ENCODE measurements at places on chromosomes 6 and 20.
A peak's percentile ranks its signal among the peaks of the same experiment; 100 is the strongest.

- no peak for DNase-seq
Observed at GRCh38 chr6:143598466-143599080, 79.2 kb upstream of the PHACTR2 start.

GRCh38 chr6:135722190-135722589 lies 129.3 kb upstream of the PDE7B start:
- DNase-seq = no peak

DNA sequence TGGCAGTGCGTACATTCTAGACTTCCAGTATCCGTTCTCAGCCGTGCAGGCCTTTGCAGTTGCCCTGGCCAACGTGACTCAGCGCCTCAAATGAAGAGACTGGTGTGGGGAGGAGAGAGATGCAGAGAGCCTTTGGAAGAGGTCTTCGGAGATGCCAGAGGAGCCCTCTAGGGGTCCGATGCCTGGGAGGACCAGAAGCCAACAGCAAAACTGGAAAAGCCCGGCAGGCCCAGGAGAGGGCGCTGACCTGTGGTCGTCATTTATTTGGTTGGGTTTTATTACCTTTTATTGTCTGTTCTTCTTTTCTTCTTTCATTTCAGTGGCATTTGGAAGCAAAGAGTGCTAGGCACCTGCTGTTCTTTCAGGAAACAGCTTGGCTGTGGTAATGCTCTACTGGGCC lies 53.3 kb upstream of the TMEM181 start:
- DNase-seq = no peak

DNA sequence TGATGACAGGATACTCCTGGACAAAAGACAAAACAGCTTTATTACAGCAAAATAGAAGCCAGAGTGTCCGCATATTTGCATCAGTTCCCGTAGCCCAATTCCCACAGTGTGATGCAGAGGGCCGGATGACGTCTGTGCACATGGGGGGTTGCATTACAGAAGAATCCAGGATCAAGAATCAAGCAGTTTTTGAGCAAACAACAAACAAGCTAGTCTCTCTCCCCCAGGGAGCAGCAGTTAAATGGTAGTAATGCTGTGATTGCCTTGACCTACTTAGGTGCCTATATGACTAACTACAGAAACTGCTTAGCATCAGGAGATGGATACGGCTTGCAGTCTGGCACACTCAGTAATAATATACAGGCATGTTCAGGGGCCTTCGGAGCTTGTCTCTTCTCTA lies 3.2 kb upstream of the SDHAF4 start:
- no peak for DNase-seq

DNA sequence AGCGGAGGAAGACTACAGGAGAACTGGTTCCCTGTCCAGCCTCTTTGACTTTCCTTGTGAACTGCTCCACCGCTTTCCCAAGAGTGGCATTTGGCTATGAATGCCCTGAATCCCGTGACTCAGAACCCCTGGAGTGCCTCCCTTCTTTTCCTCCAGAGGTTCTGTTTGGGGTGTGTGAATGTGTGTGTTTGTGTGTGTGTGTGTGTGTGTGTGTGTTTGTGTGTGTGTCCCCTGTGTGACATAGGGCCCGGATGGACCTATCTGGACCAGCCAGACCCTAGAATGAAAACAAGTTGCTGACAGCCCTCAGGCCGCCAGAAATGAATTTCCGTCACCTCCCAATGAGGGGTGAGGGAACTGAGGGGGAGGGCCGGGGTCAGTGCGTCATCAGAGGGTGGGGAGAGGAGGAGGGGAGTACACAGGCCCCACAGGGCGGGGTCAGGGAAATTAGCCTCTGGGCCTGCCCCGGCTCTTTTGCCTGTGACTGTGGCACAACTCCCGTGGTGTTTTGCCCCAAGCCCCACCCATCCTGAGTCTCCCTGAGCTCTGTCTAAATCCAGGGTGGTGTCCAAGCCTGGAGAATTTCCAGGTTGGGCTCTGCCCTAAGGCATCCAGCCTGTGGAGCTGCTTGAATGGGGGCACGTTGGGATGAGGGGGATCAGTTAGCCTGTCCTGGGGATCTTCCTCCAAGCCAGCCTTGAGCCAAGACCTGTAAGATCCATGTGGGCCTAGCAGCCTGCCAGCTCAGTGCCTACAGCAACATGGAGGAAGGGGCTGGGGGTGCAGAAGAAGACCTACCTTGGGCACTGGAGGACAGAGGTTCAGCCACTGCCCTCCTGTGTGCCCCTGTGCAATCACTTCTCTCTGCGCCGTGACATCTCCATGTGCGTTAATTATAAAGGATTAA lies 15.2 kb upstream of the MRPS18A start:
- DNase-seq = no peak

GRCh38 chr6:14734416-14735340 lies 511.2 kb upstream of the JARID2 start:
- no peak for DNase-seq

- no peak for DNase-seq
Observed at GRCh38 chr6:36269834-36270705, at the start of gene PNPLA1. PNPLA1 (plus strand) TSS chr6:36270060; CDS start chr6:36270460, 400 bp downstream.

DNA sequence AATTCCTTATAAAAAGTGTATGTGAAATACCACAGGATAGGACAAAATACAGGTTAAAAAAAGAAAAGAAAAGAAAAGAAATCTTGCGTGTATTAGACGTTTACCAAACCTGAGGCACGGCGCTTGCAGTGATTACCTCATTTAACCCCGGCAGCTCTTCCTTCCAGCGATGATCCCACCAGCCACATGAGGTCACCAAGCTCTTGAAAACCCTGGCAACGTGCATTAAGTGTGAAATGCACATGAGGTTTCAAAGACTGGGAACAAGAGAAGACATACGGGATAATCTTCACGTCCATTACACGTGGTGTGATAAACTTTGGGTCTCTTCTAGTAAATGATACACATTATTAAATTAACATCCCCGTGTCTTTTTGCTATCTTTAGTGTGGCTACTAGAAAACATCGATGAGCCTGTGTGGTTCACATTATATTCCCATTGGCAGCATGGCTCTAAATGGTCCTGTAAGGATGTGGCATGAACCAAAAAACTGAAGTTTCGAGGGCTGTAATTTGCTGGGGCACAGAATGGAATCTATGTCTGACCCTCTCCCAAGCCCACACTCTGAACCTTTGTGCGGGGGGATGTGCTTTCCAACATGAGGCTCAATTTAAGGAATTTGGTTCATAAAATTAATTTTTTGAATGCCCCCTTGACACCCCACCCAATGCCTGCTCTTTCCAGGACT lies 59.2 kb upstream of the THBS2 start:
- DNase-seq = no peak

DNA sequence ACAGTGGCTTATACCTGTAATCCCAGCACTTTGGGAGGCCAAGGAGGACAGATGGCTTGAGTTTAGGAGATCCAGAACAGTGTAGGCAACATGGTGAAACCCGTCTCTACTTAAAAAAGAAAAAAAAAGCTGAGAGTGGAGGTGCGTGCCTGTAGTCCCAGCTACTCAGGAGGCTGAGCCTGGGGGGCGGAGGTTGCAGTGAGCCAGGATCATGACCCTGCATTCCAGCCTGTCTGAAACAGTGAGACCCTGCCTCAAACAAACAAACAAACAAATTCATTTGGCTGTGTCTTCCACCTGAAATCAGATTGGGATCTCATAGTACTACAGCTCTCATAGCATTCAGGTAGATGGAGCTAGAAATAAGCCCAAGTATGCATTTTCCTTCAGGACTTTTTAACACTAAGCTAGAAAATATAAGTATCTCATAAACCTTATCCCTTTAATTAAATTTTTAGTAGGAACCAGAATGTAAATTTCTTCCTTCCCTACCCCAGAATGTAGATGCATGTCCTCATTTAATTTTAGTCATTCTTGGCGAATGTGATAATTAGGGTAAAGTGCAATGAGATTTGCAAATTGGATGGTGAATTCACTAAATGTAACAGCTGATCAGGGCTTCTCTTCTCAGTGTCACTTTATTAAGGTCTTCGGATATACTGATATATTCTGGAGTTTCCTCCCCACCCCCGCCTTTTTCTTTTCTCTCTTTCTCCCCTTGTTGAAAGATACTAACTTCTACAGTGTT lies 190.4 kb downstream of the CDKAL1 start:
- DNase-seq = no peak

- no peak for DNase-seq
Observed at GRCh38 chr6:159682295-159682694, 10.7 kb downstream of the SOD2 start.

GRCh38 chr6:45436544-45437438 lies 59.1 kb upstream of the SUPT3H start:
- DNase-seq = no peak

DNA sequence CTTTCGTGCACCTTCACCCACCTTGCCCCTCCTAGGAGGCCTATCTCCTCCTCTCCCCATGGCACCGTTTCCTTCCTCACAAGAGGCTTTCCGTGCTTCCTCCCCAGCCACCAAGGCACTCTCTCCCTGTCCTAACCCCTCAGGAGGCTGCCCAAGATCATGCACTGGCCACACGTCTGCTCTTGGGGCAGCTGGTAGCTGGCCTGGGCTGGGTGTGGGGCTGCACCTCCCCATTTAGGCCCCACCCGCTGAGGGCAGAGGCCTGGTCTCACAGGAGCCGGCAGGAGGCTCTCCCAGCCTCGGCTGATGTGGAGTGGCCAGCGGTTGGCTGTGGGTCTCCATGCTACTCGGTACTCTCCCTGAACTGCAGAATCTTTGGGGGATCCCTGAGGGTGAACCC lies 13.6 kb downstream of the NOL4L start:
- no peak for DNase-seq

GRCh38 chr6:30263734-30264133 lies 50.5 kb upstream of the TRIM26 start:
- DNase-seq = no peak

DNA sequence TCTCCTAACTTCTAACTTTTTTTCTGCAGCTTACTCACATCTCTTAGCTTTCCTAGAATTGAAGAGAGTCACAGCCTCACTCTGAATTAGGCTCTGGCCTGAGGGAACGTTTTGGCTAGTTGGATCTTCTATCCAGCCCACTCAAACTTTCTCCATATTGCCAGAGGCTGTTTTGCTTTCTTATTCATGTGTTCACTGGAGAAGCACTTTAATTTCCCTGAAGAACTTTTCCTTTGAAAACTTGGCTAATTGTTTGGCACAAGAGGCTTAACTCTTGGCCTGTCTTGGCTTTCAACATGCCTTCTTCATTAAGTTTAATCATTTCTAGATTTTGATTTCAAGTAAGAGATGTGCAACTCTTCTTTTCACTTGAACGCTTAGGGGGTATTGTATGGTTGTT lies 138.2 kb upstream of the PLCB4 start:
- DNase-seq = no peak

GRCh38 chr6:169832247-169832948 lies 81.0 kb downstream of the ERMARD start:
- DNase-seq = no peak

GRCh38 chr20:17490501-17490900 lies 40.7 kb downstream of the BFSP1 start:
- DNase-seq = no peak

DNA sequence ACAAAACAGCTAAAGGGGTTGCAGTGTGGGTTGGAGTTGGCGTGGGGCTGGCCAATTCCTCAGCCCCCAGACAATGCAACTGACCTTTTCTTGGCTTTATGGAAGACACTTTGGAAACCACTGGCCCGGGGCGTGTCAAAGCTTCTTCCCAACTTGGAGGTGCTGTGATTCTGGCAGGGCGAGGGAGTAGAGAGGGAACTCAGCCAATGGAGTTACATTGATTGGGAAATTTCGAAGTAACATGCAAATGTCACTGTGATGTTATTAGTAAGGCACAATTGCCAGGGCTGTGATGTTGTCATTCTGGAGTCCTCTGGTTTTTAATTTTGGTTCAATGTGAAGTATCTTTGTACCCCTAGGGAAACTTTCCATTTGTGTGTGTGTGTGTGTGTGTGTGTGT lies 41.5 kb upstream of the EPB41L1 start:
- DNase-seq = no peak

- no peak for DNase-seq
Observed at GRCh38 chr20:36607586-36608387, 2.2 kb downstream of the RAB5IF start.

GRCh38 chr6:24154121-24154520 lies 28.1 kb downstream of the NRSN1 start:
- no peak for DNase-seq

DNA sequence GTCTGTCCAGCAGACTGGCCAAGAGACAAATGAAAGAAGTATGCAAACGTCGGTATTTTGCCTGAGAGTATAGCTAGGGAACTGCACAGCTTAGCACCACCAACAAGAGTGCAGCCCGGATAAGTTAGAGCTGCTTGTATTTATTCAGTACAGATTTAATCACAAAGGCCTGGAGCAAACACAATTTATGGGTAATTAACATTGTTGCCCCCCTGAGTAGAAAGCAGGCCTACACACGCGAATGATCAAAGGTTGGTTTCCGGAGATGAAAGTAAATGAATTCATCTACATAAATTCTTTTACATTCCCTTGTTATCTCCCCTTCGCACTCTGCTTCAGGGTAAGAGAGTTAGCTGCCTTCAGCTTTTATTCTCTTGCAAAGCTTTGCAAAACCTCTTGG lies 24.7 kb upstream of the CRISP1 start:
- no peak for DNase-seq

- no peak for DNase-seq
Observed at GRCh38 chr6:124956018-124956417, 6.2 kb upstream of the RNF217 start.

- no peak for DNase-seq
Observed at GRCh38 chr6:164108092-164108491, 693.6 kb downstream of the QKI start.

GRCh38 chr6:29737707-29738630 lies 14.7 kb downstream of the HLA-F start:
- DNase-seq = peak; percentile 44

DNA sequence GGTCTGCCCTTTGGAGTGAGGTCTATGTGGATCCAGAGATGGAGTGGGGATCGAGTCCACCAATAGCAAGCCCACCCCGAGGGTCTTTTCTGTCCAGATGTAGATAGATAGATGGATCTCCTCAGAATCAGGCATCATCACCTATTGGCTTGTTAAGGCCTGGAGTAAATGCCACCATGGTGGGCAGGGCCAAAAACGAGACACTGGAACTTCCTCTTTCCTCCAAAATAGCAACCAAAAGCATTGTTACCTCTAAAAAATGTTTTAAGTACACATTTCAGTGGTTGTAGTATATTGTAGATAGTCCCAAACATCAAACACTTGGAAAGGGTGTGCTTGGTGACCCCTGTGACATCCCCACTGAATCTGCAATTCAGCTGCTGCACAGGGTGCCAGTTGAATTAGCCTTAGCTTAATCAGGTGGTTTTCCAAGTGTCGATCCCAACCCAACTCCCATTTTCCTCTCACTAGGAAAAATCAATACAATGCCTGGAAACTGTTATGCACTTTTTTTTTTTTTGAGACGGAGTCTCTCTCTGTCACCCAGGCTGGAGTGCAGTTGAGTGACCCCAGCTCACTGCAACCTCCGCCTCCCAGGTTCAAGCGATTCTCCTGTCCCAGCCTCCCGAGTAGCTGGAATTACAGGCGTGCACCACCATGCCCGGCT lies 35.0 kb upstream of the NELFCD start:
- no peak for DNase-seq

- DNase-seq = no peak
Observed at GRCh38 chr6:166623318-166623717, 3.7 kb downstream of the RPS6KA2 start.

- no peak for DNase-seq
Observed at GRCh38 chr20:23244156-23244915, 106.3 kb upstream of the NXT1 start.

Data from stimulated activated CD4-positive, alpha-beta T cell treated with anti-CD3 and anti-CD28 coated beads, Interleukin-12 subunit alpha, Interleukin-12 subunit beta, amount 100 ng/mL, for 24 hours (primary cell).